ENCODE measurements at places on chromosomes 2 and 18.

- no peak for DNase-seq
Observed at GRCh38 chr2:219199470-219200211, 6.9 kb upstream of the ZFAND2B start.

GRCh38 chr2:15307526-15307925 lies 253.6 kb downstream of the NBAS start:
- DNase-seq: no peak

GRCh38 chr18:35076135-35076924 lies 35.1 kb downstream of the MAPRE2 start:
- no peak for DNase-seq

GRCh38 chr18:75544496-75544895 lies 117.0 kb upstream of the SMIM21 start:
- no peak for DNase-seq

DNA sequence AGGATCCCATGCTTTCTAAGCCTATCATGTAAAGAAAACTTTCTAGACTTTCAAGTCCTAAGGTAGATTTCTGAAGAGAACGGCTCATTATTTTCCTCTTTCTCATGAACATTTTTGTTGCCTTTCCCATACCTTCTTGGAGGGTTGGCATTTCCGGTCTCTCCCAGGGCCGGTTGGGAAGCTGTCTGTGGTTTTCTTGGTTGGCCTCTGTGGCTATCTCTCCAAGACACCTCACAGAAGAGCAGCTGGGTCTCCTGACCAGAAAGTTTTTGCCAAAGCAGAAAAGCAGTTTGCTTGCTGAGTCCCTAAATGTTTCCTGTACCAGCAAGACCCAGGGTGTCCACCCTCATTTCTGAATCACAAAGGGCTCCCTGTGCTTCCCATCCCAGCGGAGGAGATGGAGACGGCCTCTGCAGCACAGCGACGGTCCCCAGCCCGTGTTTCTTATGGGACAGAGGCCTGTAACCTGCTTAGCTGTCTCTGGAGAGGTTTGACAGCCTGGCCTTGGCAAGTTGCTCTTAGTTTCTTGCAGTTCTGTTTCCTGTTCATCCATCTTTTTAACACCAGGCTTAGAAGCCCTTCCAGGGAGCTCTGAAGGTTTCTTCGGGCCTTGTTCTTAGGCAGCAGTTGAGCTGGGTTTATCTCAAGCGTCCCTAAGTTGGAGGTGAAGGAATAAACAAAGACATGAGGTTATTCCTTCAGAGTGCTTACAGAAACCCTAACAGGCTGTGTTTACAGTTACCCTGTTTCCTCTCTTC lies 39.8 kb downstream of the GREB1 start:
- DNase-seq: no peak

All from stimulated activated CD4-positive, alpha-beta T cell treated with anti-CD3 and anti-CD28 coated beads, Interleukin-4, amount 100 ng/mL, for 24 hours (primary cell).